Panc1 (cell line): ENCODE measurements at places on chromosomes 13 and 19. TPM values are rescaled to one million over a fixed set of nuclear protein-coding genes. Genes with fewer than 3 reads are reported as not detected.

- no peak for DNase-seq
These were observed 849 bp downstream of the GAS6 start for GRCh38 chr13:113862931-113863523.

- peak; percentile 30 for DNase-seq
These were observed 55.2 kb downstream of the VWA8 start for GRCh38 chr13:41905600-41906254.

DNA sequence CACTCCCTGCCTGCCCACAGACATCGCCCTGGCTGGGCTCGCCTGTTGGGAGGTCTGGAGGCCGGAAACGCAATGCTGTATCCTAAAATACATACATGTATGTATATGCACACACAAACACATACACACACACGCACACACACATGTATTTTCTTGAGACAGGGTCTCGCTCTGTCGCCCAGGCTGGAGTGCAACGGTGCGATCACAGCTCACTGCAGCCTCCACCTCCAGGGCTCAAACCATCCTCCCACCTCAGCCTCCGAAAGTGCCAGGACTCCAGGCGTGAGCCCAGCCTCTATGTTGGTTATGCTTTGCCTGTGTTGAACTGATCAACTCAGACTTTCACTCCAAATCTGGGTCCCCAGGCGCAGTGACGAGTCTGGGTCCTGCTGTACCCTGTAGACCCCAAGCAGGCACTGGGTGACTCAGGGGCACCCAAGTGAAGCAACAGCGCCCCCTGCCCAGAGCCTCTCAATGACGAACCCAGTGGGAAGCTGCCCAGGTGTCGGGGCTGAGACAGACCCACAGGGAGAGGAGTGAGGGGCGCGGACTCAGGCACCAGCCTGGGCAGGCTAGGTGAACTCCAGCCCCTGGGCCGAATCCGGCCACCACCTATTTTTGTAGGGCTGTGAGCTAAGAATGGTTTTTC, 27.4 kb upstream of the CACTIN start:
- DNase-seq, result no peak

DNA sequence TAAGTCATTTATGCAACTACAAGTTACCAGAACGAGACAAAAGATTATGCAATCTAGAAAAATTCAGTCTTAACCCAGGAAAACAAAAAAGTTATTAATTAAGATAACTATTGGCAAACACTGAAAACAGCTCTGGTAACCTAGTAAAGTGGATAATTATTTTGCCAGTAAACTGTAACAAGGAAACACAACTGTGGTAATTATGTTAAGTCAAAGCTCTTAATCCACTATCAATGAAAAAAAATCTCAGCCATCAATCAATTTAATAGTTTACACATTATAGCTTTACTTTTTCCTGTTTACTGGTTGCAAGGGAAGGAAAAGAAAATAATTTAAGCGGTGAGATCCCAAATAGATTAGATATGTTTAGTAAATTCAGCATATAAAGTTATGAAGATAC, 11.2 kb downstream of the EXOSC8 start:
- DNase-seq, result no peak

- no peak for DNase-seq
These were observed 720 bp upstream of the HNRNPL start for GRCh38 chr19:38850436-38850975.

- DNase-seq, result no peak
These were observed 217.0 kb upstream of the PRR20A start for GRCh38 chr13:56923626-56924140.

ADGRE2 gene
- total RNA-seq, result 0.21 TPM
